ENCODE measurements at places on chromosomes 11 and 22.

GRCh38 chr11:62889484-62890437 is 9.1 kb downstream of the SLC3A2 start:
- DNase-seq, result no peak

DNA sequence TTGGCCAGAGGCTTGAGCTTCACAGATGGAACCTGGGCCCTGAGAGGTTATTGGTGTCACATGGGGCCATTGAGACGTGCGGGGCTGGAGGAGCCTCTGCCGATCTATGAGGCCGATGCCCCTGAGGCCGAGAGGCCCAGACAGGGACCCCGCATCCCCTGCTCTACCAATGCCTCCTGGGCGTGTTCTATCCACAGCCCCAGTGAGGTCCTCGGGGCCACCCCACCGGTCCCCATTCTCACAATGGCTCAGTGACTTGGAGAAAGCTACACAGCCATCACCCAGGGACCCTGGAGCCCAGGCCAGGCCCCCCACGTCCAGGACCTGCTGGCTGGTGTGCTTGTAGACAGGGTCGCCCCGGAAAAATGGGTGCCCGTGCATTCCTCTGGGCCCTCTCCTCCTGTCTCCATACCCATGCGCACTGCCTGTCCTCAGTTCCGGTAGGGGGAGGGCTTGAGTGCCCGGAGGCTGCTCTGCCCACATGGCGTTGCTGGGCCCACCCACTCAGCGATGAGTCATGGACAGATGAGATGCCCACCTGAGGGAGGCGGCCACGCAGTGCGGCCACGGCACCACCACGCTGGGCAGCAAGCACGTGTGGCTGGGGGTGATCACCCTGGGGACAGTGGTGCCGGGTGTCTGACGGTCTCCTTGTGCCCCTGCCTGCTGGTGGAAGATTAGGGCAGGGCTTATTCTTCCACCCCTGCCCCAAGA is 1224.7 kb downstream of the BRD1 start:
- no peak for DNase-seq

DNA sequence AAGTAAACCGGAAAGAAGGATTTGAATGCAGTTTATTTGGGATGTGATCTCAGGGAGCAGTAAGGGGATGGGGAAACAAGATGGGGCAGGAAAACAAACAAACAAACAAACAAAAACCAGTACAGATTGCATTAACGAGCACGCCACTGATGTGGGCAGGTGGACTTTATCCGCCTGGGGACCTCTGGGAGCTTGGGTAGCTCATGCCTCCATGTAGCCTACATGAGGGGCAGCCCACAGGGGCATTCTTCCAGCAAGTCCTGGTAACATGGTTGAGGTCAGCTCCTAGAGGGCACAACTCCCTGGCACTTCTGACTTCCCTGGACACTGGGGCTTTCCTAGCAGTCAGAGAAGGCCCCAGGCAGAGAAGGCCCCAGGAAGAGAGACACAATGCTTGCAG is 38.6 kb downstream of the C11orf96 start:
- DNase-seq, result no peak

DNA sequence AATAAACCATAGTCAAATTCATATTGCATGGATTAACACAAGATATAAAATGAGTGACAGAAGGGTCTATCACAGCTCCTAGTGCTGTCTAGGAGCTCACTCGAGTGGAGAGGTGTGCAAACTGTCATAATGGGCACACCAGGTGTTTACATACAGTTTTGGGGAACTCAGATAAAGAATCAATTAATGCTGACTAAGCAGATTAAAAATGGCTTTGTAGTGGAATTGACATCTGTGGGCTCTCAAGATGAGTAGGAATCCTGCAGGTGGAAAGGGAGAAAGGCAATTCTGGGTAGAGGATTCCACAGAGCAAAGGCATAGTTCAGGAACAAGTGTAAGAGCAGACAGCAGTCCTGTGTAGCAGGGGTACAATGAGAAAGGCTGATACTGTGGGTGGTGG is 496.2 kb upstream of the CCDC90B start:
- no peak for DNase-seq
